NCI-H510A treated with DMSO at 0.1 percent for 48 hours (cell line): ENCODE measurements at places on chromosomes 13 and 19.

DNA sequence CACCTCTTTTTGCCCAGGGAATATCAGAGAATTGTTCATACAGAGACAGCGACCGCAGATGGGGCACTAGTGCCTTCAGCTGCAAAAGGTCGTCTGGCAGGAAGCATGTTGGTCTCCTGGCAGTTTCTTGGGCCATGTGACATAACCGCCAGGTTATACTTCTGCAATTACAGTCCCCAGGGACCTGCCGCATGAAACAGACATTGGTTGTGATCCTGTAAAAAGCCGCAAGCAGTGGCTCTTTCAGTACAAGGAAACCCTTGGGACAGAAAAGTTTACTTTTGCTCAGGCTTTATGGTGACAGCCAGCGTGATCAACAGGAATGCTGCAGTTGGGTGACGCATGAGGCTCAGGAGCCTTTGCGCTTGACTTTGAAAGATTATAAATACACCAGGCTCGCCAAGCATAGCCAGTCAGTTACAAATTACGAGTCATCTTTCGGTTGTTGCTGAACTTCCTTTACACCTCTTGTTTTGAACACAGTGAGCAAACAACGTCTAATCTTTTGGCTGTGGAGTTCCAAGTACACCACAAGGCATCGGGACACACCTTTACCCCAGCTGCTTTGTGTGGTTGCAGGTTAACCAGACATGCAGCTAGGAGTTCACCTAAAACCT lies 50.5 kb upstream of the UBE2L5 start:
- DNase-seq = no peak

GRCh38 chr13:49220036-49220855 lies at the start of gene MLNR:
Gene MLNR, plus strand, starts transcription at chr13:49220338. Its CDS starts 0 bp downstream, at chr13:49220338.
- DNase-seq = peak; percentile 15

DNA sequence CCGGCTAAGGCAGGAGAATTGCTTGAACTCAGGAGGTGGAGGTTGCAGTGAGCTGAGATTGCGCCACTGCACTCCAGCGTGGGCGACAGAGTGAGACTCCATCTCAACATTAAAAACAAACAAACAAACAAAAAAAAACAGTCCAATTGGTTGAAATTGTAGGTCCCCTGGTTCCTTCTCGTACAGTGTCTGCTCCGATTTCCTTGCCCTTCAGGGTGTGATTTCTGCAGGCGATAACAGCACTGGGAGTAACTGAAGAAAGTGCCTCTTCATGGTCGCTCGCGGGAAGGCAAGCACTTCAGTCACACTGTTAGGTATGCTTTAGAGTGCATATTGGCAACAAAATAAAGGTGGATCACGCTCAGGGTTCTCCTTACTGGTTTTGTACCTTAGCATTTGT lies 39.7 kb downstream of the TPT1 start:
- no peak for DNase-seq

DNA sequence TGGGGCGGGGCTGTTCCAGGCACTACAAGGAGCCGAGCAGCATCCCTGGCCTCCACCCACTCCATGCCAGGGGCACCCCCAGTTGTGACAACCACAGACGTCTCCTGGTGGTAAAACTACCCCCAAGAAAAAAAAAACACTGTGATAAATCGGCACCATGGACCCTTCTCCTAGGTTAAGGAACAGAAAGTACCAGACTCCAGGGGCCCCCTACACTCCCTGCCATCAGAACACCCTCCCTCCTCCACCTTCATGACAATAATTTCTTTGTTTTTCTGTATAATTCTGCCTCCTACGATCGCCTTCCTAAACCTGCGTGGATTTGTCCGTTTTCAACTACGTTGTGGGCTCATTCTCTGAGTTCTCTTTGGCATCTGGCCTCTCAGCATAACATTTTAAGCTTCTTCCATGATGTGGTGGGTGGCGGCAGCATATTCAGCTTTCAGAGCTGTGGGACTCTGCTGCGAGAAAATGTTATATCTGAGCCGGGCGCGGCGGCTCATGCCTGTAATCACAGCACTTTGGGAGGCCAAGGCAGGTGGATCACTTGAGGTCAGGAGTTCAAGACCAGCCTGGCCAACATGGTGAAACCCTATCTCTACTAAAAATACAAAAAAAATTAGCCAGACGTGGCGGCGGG lies 8.6 kb downstream of the TLE2 start:
- no peak for DNase-seq

- DNase-seq = no peak
These were observed 18.0 kb upstream of the CFAP97D2 start for GRCh38 chr13:114161028-114161556.

DNA sequence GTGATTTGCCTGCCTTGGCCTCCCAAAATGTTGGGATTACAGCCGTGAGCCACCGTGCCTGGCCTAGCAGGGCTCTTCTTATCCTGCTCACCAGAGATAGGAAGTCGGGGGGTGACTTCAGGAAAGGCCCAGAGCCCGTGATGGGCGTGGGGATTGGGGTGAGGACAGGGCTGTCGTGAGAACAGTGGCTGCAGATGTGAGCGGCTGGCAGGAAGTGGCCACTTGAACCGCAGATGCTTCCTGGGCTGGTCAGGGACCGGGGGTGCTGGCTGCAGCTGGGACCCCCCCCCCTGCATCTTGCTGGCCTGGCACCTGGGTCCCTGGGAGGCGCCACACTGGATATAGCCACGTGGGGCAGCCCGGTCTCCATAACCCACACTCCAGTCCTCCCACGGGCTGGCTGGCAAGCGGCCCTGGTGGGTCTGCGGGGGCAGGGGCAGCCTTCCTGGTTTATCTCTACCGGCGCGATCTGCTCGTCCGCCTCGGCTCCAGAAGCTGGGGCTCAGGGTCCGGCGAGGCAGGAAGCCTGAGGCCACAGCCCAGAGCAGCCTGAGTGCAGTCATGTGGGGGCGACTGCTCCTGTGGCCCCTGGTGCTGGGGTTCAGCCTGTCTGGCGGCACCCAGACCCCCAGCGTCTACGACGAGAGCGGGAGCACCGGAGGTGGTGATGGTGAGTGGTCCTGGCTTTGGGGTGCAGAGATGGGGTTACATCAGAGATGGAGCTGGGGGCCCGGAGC lies at the start of gene F2RL3:
Gene F2RL3, plus strand, starts transcription at position 371 of the 737 bp plus-strand sequence. Its CDS starts 191 bp downstream, at position 562.
- peak; percentile 38 for DNase-seq

GRCh38 chr19:14728595-14728994 lies 38.7 kb downstream of the ZNF333 start:
- DNase-seq = no peak
